Activated naive CD4-positive, alpha-beta T cell (primary cell): ENCODE measurements at places on chromosomes 1 and 21.

DNA sequence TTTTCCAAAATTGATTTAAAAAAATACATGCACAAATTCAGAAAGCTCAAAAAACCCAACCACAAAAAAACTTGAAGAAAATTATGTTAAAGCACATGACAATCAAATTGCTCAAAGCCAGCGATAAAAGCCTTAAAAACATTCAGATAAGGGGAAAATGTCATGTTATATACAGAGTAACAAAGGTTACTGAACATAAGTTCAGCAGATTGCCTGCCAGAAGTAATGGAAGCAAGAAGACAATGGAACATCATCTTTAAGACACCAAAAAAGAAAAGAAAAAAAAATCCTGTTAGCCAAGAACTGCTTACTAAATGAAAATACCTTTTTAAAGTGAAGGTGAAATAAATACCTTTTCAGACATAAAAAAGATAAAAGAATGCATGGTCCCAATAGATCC is 147.2 kb upstream of the SGIP1 start:
- DNase-seq: no peak

DNA sequence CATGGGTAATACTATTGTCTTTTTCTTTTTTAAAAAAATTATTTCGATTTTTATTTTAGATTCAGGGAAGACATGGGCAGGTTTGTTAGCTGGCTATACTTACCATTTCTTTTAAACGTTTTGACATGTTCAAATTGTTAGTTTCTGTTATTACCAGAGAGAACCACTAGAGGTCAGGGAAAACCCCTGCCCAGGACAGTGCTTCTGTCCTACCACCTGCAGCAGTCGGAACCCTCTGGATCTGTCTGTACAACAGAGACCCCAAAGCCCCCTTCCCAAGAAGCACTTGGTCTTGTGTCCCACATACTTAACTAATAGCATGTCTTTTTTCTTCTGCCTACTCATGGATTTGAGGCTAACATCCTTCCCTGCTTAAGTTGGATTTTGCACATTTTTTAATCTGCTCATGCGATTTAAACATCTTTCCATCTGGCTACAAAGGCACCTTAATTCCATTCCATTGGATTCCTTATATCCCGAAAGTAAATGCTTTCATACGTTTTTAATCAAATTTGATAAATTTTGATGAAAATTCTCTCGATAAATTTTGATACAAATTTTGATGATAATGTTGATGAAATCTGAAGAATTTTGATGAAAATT is 10.0 kb upstream of the C1orf115 start:
- DNase-seq: no peak

- DNase-seq: no peak
Observed at GRCh38 chr1:55081188-55081904, 42.0 kb downstream of the PCSK9 start.

DNA sequence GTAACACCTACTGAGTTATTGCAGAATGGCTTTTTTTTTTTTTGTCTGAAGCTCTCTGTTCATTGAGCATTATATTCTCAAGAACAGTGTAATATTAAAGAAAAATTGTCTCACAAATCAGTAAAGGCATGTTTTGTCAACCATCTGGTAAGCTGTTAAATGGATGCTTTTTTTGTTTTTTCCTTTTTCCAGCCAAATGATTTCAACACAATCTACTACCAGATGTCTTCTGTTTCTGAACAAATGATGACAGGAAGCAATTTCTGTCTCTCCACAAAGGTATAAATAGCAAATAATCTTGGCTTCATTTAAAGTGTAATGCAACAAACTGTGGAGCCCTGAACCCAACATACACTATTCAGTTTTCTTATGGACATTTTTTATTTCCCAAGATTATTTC is 78.6 kb upstream of the RGS2 start:
- no peak for DNase-seq

DNA sequence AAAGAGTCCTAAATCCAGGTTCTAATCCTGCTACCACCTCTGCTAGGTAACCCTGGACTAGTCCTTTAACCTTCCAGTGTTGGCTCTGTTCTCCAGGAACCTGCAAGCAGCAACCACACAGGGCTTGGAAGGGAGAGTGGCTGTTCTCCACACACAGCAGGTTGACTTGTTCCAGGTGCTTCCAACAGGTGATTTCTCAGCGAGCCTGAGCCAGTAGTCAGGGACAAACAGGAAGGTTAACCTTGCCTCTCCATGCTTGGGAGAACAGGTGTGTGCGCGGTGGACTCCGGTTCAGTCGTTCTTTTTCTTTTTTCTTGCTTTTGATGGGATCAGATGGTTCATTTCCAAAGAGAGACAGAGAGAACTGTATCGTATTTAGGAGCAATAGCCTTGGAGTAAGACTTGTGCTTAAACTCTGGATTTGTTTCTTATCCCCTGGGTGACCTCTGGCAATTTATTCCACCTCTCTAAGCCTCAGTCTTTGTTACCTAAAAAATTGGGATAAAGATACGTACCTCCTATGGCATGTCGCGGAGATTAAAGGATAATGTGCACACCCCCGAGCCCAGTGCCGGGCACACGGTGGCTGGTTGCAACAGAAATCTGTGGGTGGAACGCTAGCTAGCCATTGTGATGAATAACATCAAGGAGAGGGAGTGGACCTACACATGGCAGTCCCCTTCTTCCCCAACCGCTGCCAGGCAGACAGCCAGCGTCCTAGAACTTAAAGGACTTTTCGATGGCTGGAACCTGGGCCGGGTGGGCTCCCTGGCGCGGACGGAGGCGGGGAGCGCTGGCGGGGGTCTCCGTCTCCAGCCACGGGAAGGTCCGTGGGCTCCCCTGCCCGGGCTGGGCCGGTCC is 583 bp upstream of the CACHD1 start:
- DNase-seq: no peak

- no peak for DNase-seq
Observed at GRCh38 chr21:43708745-43709381, 10.1 kb upstream of the PDXK start.

DNA sequence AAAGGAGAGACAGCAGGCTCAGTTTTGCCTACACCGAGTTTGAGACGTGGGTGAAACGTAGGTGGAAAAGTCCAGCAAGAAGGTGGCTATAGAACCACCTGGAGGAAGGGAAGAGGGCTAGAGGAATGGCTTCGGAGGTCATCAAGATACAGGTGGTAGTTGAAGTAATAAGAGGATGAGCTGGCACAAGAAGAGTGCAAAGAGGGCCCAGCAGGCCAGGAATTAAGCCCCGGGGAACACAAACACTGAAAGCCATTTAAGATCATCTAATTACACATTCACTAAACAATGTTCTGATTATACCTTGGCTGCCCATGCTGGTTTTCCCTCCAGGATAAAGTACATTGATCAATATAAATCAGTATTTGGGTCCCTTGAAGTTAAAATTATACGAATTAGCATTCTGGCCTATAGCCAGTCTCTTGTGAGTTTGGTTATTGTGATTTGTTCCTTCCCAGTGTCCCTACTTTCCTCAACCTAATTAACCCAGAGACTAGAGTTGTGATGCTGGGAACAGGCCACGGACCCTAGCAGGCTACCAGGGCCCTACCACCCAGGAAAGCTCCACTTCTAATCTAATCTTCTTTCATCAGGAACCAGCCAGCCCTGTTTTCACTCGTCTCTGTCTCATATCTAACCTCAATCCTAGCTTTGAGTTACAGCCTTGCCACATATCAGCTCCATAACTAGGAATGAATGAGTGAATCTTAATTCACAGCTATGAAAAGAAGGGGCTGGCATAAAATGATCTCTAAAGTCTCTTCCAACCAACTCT is 26.4 kb upstream of the PPP1R15B start:
- DNase-seq: no peak

GRCh38 chr1:9900142-9901043 is 9.7 kb downstream of the CTNNBIP1 start:
- DNase-seq: no peak

- no peak for DNase-seq
Observed at GRCh38 chr21:34984356-34985058, 64.6 kb downstream of the RUNX1 start.

DNA sequence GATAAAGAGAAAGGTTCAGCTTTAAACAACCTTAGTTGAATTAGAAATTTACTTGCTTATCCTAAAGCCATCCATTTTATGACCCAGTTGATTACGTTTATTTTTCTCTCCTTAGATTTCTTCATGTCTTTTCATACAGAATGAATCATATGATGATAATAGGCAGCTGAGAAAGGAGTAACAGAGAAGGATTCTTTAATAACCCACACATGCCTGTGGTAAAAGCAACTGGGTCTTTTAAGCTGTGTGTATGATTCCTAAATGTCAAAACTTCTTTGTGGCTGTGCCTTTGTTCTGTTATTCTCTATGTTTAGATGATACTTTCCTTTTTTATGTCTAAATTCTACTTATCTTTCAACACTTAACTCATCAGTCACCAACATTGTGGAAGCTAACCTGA is 626.5 kb downstream of the NCAM2 start:
- no peak for DNase-seq

- no peak for DNase-seq
Observed at GRCh38 chr1:12007204-12007603, 12.1 kb upstream of the MIIP start.

DNA sequence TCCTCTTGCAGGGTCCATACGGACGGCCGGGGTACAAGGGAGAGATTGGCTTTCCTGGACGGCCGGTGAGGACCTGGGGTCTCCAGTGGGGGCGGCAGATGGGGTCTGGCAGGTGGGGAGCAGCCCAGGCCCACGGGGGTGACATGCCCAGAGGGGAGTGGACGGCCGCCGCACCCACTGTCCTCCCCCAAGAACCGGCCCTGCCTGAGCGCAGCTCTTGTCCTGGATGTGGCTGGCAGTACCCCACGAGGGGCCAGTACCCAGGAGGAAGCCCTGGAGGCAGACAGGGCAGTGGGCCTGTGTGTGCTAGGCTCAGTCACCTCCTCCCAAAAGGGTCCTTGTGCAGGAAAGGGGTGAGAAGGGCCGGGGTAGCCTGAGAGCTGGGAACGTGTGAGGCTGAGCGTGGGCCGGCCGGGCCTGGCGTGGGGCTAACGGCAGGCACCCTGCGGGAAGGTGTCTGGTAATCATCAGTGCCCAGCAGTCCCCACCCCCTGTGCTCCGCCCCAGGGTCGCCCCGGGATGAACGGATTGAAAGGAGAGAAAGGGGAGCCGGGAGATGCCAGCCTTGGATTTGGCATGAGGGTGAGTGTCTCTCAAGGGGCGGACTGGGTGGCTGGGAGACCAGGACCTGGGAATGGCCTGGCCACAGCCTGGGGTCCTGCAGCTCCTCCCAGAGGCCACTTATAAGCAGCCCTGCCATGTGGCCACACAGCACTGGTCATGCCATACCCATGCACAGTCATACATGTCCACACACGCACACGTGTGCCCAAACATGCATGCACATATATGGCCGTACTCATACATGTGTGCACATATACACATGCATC is 47.2 kb downstream of the SLC19A1 start:
- DNase-seq: no peak
